ENCODE measurements at places on chromosomes 2 and 18.

DNA sequence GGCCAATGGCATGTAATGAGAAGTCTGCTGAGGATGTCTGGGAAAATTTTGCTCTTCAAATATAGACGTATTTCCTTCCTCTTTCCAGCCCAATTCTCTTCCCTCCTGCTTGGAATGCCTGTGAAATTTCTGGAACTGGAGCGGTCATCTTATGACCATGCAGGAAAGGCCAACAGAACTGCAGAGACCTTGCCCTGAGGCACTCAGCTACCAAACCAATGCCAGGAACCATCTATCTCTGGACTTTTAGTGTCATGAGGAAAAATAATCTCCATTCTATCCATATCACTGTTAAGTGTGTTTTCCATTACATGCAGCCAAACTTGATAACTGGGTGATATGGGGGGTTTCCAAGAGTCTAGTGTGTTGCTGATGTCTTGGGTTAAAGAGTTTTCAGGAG, 363.7 kb downstream of the SLC4A3 start:
- no peak for DNase-seq

DNA sequence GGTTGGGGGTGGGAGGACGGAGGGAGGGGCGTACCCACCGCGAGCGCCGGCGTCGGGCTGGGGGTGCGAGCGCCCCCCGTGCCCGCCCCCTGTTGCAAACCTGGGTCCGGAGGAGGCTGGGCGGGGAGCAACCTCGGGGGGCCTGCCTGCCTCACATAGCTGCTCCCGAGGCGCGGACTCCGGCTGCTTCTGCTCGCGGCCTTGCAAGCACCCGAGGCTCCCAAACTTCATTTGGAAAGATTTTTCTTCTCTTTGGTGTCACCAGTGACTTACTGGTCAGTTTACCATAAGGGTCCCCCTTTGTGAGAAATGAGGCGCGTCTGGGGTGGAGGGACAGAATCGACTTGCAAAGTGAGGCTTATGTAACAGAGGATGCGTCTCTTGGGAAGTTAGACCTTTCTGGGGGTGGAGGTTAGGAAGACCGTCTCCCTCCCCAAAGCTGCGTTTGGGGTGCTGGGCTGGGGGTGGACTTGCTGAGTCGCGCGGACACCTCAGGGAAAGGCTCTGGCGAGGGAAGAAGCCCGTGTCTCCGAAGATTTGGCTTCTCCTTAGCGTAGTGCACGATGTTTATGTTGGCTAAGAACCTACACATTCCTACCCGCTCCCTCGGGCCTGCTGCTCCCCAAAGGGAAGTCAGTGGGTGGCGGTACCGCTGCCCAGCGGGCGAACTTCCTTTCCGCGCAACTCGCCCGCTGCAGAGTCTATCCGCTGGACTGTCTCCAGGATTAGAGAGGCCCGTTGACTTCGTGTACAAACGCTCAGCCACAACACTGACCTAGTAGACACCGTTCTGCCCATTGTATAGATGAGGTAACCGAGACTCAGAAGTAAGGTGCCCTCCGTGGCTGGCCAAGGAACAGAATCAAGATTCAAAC, 559 bp downstream of the TMEM37 start:
- no peak for DNase-seq

- DNase-seq = no peak
These were observed 162.6 kb upstream of the SIX3 start for GRCh38 chr2:44778671-44779476.

DNA sequence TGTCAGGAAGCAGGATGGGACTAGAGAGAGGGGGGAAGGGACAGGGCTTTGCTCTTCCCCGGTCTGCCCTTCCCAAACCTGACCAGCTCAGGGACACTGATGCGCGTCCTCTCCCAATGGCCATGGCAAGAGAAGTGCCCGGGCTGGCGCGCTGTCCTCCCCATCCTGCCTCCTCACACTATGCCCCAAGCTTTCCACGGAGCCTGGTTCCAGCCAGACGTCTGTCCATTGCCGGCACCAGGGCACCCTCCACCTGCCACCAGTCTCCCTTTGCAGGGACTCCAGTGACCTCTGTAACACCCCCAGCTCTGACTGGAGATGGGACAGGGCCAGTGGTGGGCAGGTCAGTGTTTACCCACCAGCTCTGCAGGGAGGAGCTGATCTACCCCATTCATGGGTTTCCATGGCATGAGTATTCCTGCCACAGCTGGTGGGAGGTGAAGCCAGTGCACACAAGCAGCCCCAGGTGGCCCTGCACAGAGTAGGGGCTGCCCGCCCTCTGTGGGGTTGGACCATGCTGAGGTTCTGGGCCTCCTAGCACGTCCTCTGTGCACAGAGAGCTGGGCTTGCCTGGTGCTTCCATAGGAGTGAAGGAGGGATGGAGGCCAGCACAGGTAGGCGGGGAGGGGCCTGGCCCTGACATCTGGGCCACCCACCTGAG, 109.5 kb downstream of the PXDN start:
- DNase-seq = no peak

GRCh38 chr2:230124757-230125431, 56.2 kb upstream of the SLC16A14 start:
- no peak for DNase-seq

GRCh38 chr18:31516437-31516836, 18.5 kb downstream of the DSG2 start:
- DNase-seq = no peak

DNA sequence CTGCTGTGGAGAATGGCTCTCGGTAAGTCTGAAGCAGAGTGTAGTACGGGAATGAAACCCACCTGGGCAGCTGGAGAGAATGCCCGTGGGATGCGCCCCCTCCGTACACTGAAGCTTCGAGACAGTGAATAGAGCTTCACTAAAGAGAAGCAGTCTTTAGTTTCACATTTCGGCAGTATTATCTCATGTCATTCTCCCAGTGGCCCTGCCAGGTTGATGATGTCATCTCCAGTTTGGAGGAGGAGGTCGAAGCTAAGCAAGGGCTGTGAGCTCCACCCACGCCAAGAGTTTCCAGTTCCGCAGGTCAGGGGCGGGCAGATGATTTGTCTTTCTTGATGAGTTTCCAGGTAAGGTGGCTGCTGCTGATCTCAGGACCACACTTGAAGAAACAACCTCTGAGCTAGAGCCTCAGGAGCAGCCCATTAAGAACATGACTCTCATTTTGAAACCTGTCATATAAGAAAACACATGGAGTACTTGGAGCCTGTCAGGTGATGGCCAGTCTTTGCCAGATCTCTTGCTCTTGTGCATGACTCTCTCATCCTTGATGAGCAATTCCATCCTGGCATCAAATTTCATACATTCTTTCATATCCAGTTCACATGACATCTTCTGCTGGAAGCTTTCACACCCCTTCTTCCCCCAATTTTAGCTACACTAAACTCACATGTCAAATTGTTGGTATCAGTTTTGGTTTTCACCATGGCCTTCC, 475.0 kb downstream of the RNF144A start:
- no peak for DNase-seq
